NCI-H1417 (cell line): ENCODE measurements at places on chromosomes 2 and 18.

GRCh38 chr2:173132531-173132930 lies 56.9 kb downstream of the MAP3K20 start:
- no peak for DNase-seq

GRCh38 chr18:32446780-32447179 lies 23.9 kb downstream of the GAREM1 start:
- peak; percentile 88 for DNase-seq

DNA sequence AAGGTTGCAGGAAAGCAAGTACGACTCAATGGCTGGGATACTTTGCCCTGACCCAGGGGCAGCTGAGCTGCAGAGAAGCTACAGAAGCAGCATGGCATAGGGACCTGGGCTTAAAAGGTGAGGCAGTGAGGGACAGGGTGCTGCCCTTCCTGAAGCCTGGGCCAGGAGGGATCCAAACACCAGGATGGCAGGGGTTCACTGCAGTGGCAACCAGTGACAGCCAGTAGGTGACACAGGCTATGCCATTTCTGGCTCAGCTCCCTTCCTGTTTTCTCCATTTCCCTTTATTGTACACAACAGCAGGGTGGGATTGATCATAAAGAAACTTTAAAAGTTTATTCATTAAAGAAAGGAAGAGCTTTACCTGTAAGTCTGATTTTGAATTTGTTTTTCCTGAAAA lies 48.8 kb downstream of the CABYR start:
- no peak for DNase-seq

DNA sequence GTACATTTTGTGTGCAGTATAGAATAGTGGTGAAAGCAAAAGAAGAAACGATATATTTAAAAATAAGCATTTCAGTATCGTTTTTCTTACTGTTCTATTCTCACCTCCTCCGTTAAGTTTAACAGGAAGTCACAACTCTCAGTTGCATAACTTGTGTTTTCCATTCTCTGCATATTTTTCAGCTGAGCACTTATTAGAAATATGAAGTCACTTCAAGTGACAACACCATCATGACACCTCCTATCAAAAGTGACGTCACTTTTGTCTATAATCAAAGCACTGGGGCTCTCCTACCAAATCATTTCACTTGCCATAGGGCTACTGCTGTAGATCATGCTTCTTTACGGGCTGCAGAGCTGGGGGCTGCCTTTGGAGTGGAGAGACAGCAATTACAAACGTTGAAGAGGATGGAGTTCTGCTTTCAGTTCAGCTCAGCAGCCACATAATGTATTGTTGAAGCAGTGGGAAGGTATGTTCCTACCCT lies 36.3 kb downstream of the STAT4 start:
- DNase-seq = no peak

GRCh38 chr2:26636935-26637334 lies 4.2 kb downstream of the CIB4 start:
- DNase-seq = no peak

DNA sequence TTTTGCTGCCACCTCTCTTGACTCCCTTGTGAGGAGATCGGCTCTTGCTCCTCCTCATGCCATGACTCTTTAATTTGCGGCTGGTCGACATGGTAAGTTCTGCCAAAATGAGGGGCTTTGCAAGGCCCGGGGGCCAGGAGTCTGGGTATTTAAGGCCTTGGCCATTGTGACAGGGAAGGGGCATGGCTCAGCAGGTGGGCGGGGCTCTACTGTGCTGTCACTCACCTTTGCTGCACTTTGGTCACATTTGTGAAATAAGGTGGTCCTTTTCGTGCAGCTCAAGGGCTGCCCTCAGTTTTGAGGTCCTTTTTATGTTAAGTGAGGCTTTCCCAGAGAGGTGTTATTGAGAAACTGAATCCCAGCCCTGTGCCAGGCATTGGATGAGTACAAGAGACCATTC lies at the start of gene TNP1:
Gene TNP1, minus strand, starts transcription at position 121 of the 400 bp plus-strand sequence. Its CDS starts 30 bp downstream, at position 91.
- no peak for DNase-seq
